Effector CD4-positive, alpha-beta T cell (primary cell): ENCODE measurements at places on chromosomes 12 and 14.

DNA sequence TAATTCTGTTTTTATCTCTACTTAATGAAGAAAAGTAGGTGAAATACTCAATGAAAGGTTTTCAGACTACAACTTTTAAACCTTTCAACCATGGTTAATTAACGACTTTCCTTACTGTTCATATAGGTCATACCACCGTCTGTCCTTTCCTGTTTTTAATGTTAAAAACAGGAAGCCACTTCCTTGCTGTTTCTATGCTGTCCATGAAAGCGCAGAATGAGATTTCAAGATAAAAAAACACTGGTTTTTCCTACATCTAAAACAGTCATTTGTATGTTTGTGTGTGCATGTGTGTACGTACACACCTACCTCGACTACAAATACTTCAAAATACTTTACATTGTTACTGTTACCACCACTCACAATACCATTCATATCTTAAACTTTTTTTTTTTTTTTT lies 27.3 kb downstream of the SPTLC2 start:
- no peak for DNase-seq

DNA sequence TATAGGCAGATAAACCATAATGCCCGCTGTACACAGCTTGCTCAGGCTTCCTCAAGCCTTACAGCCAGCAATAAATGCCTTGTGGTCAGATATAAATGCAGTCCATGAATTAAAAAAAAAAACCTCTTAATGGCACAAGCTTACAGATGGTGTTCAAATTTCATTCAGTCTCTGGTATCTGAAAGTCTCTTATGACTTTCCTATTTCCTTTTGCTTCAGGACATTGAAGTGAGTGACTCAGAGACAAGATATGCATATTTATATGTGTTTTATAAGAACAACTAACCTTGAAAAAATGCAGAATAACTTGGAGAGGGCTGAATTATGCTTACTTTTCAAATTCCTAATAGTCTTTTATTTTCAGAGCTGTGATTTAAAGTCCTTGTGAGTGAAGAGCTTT lies 426.9 kb upstream of the MIS18BP1 start:
- no peak for DNase-seq

- DNase-seq, result no peak
These were observed 100.9 kb upstream of the CCDC91 start for GRCh38 chr12:28089338-28089737.

GRCh38 chr14:77000340-77001270 lies 27.9 kb downstream of the IRF2BPL start:
- no peak for DNase-seq

DNA sequence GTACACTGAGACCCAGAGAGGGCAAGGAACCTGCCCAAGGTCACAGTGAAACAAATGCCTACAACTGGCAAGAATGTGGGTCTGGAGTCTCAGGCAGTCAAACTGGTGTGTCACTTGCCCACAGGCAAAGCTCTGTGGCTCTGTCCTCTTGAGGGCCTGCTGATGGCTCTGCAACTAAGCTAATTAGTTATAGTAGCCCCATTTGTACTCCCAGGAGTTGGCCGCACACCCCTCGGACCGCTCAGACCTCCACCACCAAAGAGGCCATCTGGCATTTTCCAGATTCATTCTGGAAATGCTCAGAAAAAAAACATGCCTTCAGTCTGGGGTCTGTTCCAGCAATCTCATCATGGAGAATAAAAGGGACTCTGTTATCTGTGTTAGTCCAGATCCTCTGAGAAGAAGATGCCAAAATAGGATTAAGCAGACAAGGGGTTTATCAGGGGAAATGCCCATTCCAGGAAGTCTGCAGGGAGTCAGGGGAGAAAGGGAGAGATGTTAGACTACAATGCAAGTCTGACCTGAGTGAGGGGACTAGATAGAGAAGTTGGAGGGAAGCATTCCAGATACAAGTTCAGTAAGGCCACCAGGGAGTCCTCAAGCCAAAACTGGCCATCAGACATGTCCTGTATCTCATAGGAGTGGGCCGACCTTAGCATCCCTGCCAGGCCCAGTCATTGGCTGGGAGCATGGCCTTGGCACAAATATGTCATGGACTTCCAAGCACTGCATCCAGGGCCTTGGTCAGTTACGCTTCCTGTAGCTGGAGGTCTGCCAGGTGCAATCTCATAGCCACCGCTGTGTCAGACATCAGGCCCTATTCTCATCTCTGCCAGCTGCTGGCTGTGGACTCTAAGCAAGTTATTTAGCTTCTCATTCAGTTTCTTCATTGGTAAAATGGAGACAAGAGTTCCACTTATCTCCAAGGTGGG lies 15.4 kb upstream of the OAS1 start:
- DNase-seq, result no peak

GRCh38 chr14:91858536-91859275 lies 8.6 kb downstream of the TC2N start:
- no peak for DNase-seq

GRCh38 chr12:49538510-49539403 lies at the start of gene KCNH3:
KCNH3 (plus strand) TSS chr12:49539030; CDS start chr12:49539417, 387 bp downstream.
- DNase-seq, result peak; percentile 87

- no peak for DNase-seq
These were observed 12.5 kb upstream of the TNFAIP2 start for GRCh38 chr14:103110681-103111231.

GRCh38 chr12:113598815-113599406 lies 127.2 kb upstream of the LHX5 start:
- DNase-seq, result no peak

GRCh38 chr14:91373591-91374254 lies 43.9 kb downstream of the CCDC88C start:
- peak; percentile 59 for DNase-seq

DNA sequence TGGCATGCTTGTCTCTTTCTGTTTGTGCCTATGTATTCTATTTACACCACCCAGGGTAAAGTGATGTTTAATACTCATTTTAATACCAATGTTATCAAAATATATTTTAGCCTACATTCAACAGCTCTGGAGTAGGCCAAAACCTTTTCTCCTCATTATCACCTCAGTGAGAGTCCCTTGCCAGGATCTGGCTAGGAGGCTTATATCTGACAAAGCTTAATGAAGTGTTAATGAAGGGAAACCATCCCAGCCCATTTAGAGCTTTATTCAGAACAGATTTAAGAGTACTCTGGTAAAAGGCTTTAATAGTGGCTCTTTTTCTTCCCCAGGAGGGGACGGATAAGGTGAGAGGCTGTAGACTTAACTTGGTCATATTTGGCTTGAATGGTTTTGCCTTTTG lies 137.6 kb downstream of the GRIN2B start:
- no peak for DNase-seq

GRCh38 chr14:57982804-57983634 lies 117.1 kb upstream of the SLC35F4 start:
- DNase-seq, result no peak

GRCh38 chr12:52232674-52233461 lies at the start of gene KRT7:
KRT7 (plus strand) TSS chr12:52233243; CDS start chr12:52233297, 54 bp downstream.
- no peak for DNase-seq

DNA sequence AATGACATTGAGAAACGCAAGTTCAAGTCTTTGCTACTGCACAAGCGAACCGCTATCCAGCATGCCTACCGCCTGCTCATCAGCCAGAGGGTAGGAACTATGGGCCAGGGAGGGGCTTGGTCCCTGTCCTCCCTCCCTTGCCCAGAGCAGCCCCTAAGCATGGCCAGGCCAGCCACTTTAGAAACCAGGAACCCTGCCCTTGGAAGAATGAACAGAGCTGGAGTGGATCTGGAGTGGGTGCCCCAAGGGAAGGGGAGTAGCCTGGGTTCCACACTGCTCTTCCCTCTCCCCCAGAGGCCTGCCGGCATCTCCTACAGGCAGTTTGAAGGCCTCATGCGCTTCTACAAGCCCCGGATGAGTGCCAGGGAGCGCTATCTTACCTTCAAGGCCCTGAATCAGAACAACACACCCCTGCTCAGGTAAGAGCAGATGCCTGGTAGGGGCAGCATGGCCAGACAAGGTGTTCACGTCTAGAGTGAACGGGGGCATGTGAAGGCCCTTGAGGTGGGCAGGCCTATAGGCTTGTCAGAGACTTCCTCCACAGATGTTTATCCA lies 55.8 kb downstream of the TPCN1 start:
- no peak for DNase-seq

DNA sequence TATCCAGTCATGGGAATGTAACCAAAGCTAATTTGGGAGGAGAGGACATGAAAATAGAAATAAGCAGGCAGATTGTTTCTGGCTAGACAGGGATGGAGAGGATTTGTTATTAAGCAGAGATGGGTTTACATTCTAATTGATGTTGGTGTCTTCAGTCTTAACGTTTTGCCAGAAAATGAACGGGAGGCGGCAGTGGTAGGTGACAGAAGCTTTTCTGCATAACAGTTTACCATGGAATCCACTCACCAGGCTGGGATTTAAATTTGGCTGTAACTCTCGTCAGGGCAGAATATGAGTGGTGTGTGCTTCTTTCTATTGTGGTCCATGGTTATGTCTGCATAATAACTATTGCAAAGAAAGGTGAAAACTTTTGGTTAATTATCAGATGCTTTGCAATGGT lies 50.2 kb upstream of the OTX2 start:
- DNase-seq, result no peak
